Right lobe of liver (tissue), 6 donors: ENCODE measurements at places on chromosomes 6 and 20. TPM values are rescaled to one million over a fixed set of nuclear protein-coding genes. Genes with fewer than 3 reads are reported as not detected.

Gene ID4
- 5.5 TPM for total RNA-seq

DNA sequence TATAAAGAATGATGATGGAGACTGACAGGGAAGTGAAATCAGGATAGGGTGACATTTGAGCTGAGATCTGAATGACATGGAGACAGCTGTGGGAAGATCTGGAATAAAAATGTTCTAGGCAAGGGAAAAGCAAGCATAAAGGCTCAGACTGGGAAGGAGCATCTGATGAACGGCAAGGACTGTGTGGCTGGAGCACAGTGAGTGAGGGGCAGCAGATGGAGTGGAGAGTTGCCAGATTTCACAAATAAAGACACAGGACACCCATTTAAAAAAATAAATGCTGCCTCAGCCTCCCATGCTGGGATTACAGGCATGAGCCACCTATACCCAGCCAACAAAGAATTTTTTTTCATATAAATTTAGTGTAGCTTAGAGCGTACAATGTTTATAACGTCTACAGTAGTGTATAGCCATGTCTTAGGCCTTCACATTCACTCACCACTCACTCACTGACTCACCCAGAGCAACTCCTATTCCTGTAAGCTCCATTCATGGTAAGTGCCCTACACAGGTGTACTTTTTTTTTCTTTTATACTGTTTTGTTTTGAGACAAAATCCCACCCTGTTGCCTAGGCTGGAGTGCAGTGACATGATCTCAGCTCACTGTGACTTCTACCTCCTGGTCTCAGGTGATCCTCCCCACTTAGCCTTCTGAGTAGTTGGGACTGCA lies 2.4 kb upstream of the ZBTB24 start:
- peaks cover 7% of the 10 kb centered on the region for H3K36me3 ChIP-seq
- no peak overlapping the region for H3K4me3 ChIP-seq
- no peak for DNase-seq

GRCh38 chr6:24231438-24231977 lies 105.5 kb downstream of the NRSN1 start:
- no peak overlapping the region for H3K4me3 ChIP-seq
- no peak overlapping the region for H3K27ac ChIP-seq
- no peaks in the 10 kb centered on the region for H3K36me3 ChIP-seq
- no peaks in the 10 kb centered on the region for H3K4me1 ChIP-seq
- no peaks in the 10 kb centered on the region for H3K27me3 ChIP-seq

- no peaks in the 10 kb centered on the region for H3K36me3 ChIP-seq
- H3K27me3 ChIP-seq, result no peaks in the 10 kb centered on the region
- DNase-seq, result no peak
- no peaks in the 10 kb centered on the region for H3K4me1 ChIP-seq
- no peak overlapping the region for H3K27ac ChIP-seq
Measured at GRCh38 chr20:35820715-35821114, 48.9 kb downstream of the PHF20 start.

- H3K27me3 ChIP-seq, result no peaks in the 10 kb centered on the region
- no peak overlapping the region for H3K4me3 ChIP-seq
- H3K36me3 ChIP-seq, result no peaks in the 10 kb centered on the region
- no peak overlapping the region for H3K27ac ChIP-seq
Measured at GRCh38 chr6:64861039-64861651, 845.9 kb downstream of the EYS start.

DNA sequence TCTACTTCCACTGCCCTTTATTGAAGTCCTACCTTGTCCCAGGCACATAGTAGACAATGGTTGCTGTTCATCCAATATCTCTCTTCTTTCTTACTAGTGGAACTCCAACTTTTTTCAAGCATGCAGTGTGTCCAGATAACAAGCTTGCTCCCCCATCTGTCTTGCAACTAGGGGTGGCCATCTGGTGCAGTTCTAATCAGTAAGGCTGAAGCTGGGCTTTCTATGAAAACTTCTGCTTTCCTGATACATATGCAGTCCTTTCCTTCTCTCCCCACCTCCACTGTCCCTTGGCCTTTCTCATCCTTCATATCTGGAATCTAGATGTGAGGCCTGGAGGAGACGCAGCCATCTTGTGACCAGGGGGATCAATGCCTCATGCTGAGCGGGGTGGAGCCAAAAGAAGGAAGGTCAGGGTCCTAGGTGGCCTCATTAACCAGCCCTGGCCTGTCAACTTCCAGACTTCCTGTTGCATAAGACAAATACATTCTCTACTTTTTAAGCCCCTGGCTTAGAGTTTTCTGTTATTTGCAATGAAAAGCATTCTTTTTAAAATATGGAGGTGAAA lies 59.6 kb upstream of the ZFP64 start:
- no peak for DNase-seq
- H3K4me1 ChIP-seq, result no peaks in the 10 kb centered on the region
- no peak overlapping the region for H3K4me3 ChIP-seq
- no peak overlapping the region for H3K27ac ChIP-seq
- no peaks in the 10 kb centered on the region for H3K27me3 ChIP-seq

DNA sequence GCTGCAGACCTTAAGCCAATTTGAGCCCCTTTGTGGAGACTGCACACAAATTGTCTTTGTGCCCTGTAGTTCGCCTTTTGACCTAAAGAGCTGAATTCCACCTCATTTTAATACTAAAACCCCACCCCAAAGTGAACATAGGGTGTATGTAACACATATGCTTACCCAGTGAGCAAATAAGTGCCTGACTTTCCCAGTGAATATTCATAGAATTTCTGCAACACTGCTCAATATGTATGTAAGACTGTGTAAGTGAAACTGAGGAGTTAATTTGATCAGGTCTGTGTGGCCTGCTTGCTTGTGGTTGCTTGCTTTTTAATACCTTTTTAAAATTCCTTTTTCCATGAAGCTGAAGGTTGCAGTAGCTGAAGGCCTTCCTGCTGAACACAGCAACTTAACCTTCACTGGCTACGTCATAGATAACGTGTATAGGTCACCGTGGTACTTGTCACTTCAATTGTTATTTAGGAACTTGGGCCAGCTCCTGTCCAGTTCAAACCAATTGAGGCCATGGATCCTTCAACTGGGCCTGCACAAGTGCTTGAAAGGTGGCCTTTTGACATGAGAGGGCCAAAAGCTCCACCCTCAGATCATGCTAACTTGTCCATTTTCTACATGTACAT lies 131.7 kb upstream of the BTBD3 start:
- no peaks in the 10 kb centered on the region for H3K4me1 ChIP-seq
- H3K27me3 ChIP-seq, result no peaks in the 10 kb centered on the region
- no peak overlapping the region for H3K27ac ChIP-seq
- no peak overlapping the region for H3K4me3 ChIP-seq
- H3K36me3 ChIP-seq, result no peaks in the 10 kb centered on the region
- DNase-seq, result no peak

- no peak for DNase-seq
- H3K27me3 ChIP-seq, result no peaks in the 10 kb centered on the region
- no peaks in the 10 kb centered on the region for H3K36me3 ChIP-seq
- no peak overlapping the region for H3K27ac ChIP-seq
- no peaks in the 10 kb centered on the region for H3K4me1 ChIP-seq
Measured at GRCh38 chr20:52596256-52596655, 375.9 kb upstream of the TSHZ2 start.

DNA sequence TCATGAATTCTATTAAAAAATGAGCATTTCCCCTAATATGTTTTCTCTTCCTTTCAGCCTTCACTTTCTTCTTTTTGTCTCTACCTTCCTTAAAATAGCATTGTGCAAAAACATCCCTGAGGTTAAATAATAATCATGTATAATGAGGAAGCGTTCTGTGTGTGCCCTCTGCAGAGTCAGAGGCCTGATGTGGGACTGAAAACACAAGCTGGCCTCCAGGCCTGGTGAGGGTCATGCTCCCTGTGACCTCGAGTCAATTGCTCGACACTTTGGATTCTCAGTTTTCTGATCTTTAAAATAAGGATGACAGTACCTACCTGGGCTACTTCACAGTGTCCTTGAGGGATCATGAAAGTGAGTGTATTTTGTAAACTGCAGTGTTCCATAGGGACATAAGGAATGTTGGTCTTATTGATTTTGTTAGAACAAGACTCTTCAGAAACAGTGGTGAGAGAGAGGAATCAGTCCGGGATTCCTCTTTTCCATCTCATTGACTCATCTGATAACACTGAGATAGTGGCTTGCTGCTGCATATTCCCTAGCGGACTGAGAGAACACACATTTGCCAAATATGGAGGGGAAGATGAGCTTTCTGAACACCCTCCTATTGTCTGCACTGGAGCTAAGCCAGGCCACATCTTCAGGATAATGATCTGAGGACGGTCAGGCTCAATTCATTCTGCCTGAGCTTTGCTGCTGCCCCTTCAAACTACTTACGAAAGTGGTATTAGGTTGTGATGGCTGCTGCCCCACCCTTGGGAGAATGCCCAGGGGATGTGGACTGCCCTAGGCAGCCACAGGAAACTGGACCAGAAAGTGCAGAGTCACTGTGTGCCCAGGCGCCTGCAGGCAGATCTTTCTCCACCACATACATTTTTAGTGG lies 39.6 kb upstream of the PDE7B start:
- no peak for DNase-seq
- no peaks in the 10 kb centered on the region for H3K36me3 ChIP-seq
- H3K4me3 ChIP-seq, result no peak overlapping the region
- H3K4me1 ChIP-seq, result peaks cover 14% of the 10 kb centered on the region
- no peak overlapping the region for H3K27ac ChIP-seq

GRCh38 chr6:34875292-34876213 lies 12.3 kb downstream of the TAF11 start:
- no peak for DNase-seq
- no peak overlapping the region for H3K27ac ChIP-seq
- H3K36me3 ChIP-seq, result peaks cover 44% of the 10 kb centered on the region
